Peyer's patch (tissue), 4 donors: ENCODE measurements at places on chromosomes 12 and 14. TPM values are rescaled to one million over a fixed set of nuclear protein-coding genes. Genes with fewer than 3 reads are reported as not detected.
A peak's percentile ranks its signal among the peaks of the same experiment; 100 is the strongest.

LRTM2 gene
- total RNA-seq: not detected

MAGOHB gene
- 7.7 TPM for total RNA-seq

KCNMB4 gene
- total RNA-seq: 0.83 TPM

PAX9 gene
- not detected for total RNA-seq

DNAH10 gene
- total RNA-seq: 0.28 TPM

SLC8A3 gene
- 0.85 TPM for total RNA-seq

ACACB gene
- 179 TPM for total RNA-seq

EPYC gene
- total RNA-seq: not detected

DNA sequence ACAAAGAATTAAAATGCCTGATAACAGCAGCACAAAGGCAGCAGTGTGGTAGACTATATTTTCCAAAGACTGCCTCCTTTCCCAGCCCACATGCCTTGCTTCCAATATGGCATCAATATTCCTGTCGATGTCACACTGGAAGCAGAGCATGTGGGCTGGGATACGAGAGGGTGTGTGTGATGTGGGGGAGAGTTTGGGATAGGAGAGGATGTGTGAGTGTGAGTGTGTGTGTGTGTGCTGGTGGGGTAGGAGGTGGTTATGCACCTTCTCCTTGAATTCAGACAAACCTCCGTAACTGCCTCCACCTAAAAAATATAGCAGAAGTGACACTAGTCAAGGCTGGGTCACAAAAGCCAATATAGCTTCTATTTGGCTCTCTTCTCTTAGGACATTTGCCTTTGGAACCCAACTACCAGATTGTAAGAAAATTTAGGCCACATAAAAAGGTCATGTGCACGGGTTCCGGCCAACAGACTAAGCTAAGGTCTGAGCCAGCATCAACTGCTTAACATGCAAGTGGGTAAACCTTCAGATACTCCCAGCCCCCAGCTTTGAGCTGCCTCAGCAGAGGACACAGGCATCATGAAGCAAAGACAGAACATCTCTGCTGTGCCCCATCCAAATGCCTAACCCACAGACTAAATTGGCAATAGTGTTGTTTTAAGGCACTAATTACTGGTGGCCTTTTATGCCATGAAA, 29.5 kb downstream of the SPPL3 start:
- no peak for DNase-seq

- DNase-seq: no peak
Observed at GRCh38 chr12:76276499-76277151, 71.6 kb downstream of the BBS10 start.

- no peak for DNase-seq
Observed at GRCh38 chr12:22545255-22545654, 913 bp upstream of the C2CD5 start.

DNA sequence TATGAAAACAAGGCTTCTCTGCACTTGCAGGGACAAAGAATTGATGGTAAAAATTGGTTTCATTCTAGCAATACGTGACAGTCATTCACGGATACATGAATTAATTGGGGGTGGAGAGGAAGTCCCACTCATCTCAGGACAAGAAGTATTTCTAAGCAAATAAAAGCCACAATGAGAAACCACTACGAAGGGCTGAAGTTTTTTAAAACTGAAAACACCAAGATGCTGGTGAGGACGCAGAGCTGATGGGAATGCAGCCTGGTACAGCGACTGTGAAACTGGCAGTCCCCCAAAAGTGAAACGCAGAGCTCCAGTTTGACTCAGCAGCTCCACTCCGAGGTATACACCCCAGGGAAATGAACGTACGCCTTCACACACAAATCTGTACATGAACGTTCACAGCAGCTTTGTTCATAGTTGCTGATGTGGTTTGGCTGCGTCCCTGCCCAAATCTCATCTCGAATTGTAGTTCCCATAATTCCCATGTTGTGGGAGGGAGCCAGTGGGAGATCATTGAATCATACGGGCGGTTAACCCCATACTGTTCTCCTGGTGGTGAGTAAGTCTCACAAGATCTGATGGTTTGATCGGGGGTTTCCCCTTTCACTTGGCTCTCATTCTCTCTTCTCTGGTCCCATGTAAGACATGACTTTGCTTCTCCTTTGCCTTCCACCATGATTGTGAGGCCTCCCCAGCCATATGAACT, 89.0 kb downstream of the SCARB1 start:
- peak; percentile 31 for DNase-seq

DNA sequence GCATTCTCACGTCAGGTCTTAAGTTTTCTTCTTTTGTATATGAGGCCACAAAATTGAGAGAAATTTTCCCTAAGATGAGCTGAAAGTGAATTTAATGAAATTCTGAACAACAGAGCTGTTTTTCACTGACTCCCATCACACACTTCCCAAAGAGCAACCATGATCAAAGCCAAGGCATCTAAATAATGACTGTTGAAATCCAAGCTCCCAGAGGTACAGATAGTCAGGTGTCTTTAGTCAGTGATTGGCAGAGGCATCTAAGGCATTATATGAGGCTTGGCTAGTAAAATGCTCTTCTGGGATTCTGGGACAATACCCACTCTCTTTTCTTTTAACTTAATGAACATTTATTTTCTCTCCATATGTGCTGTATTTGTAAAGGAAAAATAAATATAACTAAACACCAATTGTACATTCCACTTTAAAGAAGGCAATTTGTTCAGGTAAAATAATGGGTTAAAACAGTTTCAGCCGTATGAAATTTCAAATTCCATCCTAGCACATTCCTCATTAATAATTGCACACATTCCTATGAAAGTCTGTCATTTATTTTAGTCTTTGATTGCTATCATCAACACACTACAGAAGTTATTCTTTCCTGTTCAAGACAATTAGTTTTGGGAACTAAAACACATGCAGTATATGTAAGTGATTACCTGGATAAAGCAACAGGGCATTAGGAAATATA, 871 bp upstream of the SSTR1 start:
- no peak for DNase-seq

DNA sequence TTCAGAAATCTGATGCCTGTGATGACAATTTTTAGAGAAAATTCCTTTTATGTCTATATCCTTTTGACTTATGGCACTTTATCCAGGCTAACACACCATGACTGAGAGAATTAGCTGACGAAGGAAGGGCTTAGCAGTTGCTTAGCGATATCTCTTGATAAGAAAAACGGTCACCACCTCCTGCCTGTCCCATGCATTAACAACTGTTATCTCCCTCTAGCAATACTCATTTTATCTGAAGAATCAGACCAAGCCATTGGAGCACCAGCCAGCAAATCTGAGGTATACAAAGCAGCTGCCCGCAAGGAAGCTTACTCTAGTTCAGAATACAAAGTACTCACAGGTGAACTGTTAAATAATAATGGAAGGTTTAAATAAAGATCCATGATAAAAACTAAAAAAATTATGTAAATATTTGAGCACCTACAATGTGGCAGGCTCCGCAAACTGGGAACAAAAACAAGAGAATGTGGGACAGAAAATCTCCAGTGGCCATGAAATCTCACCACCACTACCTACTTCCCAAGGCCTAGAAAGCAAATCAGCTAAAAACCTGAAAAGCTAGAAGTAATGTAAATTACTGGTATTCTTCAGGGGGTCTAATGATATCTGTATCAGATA, 24.3 kb downstream of the PPM1H start:
- DNase-seq: no peak

DNA sequence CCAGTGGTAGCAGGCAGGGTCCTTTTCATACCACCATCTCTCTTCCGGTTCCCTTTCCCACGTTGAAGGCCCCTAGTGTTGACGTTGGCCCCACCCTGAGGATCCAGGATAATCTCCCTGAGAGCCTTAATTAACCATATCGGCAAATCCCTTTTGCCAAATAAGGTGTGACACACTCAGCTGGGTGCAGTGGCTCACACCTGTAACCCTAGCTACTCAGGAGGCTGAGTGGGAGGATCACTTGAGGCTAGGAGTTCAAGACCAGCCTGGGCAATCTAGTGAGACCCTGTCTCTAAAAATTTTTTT, 2.8 kb upstream of the TMEM119 start:
- no peak for DNase-seq

DNA sequence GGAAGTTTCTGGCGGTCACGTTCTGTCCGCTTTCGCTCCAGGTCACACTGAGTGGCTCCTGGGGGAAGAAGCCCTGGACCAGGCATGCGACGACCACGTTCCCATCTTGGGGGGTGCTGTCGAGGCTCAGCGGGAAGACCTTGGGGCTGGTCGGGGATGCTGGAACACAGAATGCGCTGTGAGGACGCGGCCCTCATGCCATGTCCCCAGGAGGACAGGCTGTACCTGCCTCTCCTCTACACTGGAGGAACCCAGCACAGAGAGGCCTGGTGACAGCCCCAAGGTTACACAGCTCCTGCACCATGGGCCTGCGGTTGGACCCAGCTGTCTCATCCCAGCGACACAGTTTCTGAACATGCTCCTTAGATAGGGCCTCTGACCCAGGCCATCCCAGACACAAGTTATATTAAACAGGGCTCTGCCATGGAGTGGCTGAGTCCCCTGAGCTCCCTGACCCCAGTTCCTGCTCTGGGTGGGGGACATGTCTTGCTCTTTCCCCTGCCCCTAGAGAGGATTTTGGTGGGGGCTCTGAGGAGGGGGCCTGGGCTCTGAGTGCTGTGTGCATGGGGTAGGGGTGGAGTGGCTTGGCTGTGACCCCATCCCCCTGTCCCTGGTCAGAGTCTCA, 62.0 kb downstream of the TMEM121 start:
- no peak for DNase-seq

GRCh38 chr12:113238309-113238708, 17.0 kb downstream of the TPCN1 start:
- DNase-seq: peak; percentile 62

GRCh38 chr12:51926064-51926632, 18.8 kb downstream of the ACVRL1 start:
- DNase-seq: peak; percentile 43

DNA sequence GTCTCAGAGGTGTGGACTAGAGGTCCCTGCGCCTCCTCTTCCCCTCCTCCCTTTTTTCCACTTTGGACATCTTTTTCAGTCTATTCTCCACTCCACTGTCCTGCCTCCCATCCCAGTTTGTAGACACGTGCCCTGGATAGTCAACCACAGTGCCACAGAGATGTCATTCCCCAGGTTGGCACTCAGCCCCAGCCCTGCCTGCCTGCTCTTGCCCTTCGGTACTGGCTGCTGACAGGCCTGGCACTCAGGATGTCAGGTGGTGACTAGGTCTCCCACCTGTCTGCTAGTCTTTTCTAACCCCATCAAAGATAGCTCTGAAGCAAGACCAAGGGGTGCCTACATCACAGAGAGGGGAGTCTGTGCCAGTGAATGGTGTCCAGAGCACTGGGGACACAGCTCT, 15.8 kb downstream of the KRT71 start:
- no peak for DNase-seq

GRCh38 chr14:70887207-70887681, 20.0 kb upstream of the PCNX1 start:
- DNase-seq: no peak

GRCh38 chr14:49287004-49287403, 299.2 kb downstream of the RPS29 start:
- no peak for DNase-seq

DNA sequence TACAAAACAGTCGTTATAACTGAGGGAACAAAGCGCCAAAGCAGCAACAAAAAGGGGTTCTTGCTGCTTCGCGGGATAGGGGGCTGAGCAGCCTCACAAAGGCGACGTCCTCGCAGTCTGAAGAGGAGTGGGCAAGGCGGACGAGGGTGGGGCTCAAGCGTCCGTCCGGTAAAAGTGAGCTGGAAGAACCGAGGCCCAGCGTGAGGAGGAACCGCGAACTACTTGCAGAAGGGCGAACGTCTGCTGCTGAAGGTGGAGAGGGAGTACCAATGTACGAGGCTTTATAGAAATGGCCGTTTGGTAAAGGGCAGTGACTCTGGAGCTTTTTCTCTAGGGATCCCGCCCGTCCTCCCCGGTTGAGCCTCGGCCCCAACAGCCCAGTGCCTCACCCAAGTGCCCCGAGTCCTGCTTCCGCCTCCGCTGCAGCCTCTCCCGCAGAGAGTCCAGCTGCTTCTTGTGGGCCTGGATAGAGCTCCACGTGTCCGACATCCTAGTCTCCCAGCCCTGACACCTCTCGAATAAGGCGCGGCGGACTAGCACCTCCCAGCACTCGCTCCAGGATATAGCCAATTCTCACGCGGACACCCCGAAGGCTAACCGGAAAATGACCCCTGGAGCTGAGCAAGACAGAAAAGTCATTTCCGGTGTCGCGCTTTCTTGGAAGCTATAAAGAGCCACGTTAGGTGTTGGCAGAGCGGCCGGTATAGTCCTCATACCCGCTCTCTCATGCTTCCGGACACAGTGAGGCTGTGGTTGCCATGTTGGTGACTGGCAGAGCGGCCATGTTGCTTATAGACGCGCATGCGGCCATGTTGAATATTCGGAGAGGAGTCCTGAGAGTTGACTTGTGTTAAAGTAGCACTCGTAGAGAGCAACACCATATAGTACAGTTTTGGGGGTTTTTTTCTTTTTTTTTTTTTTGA, at the start of gene METTL3:
METTL3 (minus strand) TSS at position 606 of the 923 bp plus-strand sequence; CDS start at position 489, 117 bp downstream.
- peak; percentile 93 for DNase-seq

GRCh38 chr12:53459097-53459496, 7.2 kb downstream of the PCBP2 start:
- DNase-seq: no peak

DNA sequence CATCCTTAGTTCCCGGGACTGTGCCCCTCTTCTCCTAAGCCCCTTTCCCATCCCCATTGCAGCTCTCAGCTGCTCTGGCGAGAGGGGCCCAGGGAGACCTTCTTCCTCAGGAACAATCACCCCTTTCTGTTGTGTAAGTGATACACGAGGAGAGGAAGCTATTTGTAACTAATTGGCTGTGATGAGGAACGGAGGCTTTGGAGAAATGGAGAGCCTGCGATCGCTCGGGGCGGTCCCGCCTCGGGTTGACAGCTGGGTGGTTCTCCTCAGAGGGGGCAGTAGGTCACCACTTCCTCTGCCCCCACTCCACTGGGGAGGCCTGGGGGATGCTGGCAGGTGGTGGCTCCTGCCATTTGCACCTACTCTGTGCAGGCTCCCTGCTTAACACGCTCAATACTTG, 6.6 kb upstream of the PGF start:
- DNase-seq: no peak

DNA sequence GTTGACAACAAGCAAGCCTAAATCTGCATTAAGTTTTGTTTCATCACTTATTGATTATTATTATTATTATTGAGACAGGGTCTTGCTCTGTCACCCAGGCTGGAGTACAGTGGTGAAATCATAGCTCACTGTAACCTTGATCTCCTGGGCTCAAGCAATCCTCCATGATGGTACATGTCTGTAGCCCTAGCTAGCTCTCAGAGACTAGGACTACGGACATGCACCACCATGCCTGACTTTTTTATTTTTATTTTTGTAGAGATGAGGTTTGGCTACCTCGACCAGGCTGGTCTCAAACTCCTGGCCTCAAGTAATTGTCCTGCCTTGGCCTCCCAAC, 35.7 kb upstream of the STK38L start:
- DNase-seq: no peak

- DNase-seq: no peak
Observed at GRCh38 chr12:89261982-89262381, 90.3 kb downstream of the DUSP6 start.

- no peak for DNase-seq
Observed at GRCh38 chr14:59344016-59344415, 121.2 kb downstream of the GPR135 start.

GRCh38 chr12:81347404-81347803, 269.5 kb downstream of the ACSS3 start:
- no peak for DNase-seq
